RKO (cell line): ENCODE measurements at places on chromosomes 11 and 22.
A peak's percentile ranks its signal among the peaks of the same experiment; 100 is the strongest.

DNA sequence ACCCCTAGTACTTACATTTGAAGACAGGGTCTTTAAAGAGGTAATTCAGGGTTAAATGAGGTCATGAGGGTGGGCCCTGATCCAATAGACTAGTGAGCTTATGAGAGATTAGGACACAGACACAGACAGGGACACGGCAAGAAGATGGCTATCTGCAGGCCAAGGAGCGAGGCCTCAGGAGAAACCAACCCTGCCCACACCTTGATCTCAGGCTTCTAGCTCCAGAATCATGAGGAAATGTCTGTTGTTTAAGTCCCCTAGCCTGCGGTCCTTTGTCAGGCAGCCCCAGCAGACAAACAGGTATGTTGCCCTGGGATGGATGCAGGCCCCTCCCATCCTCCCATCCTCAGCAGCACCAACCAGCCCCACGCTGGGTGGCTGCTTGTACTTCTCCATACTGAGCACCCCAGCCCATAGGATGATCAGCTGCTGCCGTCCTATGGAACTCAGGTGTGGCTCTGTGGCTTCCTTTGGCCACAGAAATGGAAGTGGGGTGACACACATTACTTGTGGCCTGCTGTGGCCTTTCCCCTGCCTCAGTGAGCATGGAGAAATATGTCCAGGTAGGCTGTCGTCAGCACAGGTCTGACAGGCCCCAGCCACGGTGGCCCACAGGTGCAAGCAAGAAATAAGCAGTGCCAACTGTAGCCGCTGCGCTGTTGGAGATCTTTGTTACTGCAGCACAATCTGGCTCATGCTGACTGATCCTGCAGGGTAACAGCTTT lies 7.9 kb downstream of the GNB1L start:
- DNase-seq: no peak

GRCh38 chr22:29821291-29822016 lies 16.6 kb downstream of the ASCC2 start:
- peak; percentile 86 for DNase-seq

- DNase-seq: no peak
Measured at GRCh38 chr22:46875089-46875488, 112.6 kb downstream of the TBC1D22A start.

DNA sequence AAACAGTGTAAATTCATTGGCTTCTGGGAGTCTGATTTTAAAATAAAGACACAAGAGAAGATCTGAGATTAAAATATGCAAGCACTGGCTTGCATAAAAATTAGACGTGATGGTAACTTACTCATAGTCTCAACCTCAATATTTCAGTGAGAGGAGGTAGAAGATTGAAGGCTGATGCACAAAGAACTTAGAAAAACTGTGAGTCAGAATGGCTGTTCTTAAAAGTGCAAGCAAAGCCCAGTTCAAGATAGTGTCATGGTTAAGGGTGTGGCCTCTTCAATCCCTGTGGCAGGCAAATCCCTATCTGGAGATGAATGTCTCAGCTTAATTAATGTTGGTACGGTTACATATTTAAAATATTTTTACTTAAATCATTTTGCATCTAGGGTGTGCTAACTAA lies 33.6 kb upstream of the FIBIN start:
- peak; percentile 35 for DNase-seq

DNA sequence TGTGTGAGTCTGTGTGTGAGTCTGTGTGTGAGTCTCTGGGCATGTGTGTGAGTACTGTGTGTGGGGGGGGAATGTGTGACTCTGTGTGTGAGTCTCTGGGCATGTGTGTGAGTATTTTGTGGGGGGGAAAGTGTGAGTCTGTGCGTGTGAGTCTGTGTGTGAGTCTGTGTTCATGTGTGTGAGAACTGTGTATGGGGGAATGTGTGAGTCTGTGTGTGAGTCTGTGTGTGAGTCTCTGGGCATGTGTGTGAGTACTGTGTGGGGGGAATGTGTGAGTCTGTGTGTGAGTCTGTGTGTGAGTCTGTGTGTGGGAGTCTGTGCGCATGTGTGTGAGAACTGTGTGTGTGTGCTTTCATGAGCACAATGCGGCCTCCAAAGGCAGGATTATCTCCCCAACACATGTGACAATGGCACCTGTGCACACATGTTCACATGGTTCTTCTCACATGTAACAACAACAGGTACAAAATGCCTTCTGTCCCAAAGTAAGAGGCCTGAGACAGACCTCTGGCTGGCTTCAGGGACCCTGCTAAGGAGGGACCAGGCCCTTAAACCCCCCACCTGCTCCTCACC lies 1.6 kb downstream of the CD5 start:
- no peak for DNase-seq
